ENCODE measurements at places on chromosomes 16 and 17. TPM values are rescaled to one million over a fixed set of nuclear protein-coding genes. Genes with fewer than 3 reads are reported as not detected.

- no peak for DNase-seq
Measured at GRCh38 chr17:58626905-58627304, 64.9 kb downstream of the TEX14 start.

DNA sequence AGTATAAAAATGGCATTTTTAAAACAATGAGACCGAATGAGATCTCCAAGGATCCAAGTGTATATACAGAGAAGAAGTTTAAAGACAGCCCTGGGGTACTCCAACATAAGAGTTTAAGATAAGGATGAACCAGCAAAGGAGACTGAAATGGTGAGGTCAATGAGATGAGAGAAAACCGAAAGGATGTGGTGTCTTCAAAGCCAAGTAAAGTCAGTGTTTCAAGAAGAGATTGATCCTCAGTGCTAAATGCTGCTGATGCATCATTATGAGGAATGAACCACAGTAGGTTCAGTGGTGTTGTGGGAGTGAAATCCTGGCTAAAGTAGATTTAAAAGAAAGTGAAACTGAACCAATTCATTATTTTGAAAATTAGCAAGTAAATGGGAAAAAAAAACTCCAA, 38.1 kb upstream of the NLK start:
- DNase-seq: no peak

DNA sequence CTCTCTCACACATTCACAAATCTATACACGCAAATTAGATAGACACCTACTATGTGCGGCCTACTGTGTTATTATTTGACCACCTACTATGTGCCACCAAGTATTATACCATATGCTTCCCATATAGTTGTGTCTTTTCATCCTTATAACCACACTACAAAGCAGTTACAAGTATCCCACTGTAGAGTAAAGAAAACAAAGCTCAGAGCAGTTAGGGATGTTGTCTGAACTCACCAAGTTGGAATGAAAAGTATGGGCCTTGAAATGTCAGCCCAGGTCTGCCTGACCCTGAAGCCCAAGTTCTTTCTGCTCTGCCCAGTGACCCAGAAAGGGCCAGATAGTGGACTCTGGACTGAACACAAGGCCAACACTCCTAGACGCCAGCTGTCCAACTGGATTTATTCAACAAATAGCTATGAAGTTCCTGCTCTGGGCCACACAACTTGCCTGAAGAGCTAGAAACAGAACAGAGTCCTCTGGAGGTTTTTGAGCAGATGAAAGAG, 8.5 kb downstream of the KRT37 start:
- no peak for DNase-seq

DNA sequence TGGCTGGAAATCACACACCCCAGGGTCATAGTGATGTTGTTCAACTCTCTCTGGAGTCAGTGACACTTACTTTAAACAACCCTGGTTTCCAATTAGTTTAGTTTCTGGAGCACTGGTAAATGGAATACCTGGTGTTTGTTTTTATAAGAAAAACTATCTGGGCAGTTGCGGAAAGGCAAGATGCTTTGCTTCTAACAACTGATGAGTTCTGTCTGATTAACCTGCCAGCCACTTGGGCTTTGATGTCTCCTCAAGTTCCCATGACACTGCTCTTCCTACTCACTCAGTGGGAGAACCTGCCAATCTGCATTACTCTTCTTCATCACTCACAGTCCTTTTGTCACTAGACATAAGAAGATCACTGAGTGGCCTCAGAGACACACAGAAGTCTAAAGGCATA, 78.7 kb upstream of the MTMR4 start:
- DNase-seq: peak; percentile 51

DNA sequence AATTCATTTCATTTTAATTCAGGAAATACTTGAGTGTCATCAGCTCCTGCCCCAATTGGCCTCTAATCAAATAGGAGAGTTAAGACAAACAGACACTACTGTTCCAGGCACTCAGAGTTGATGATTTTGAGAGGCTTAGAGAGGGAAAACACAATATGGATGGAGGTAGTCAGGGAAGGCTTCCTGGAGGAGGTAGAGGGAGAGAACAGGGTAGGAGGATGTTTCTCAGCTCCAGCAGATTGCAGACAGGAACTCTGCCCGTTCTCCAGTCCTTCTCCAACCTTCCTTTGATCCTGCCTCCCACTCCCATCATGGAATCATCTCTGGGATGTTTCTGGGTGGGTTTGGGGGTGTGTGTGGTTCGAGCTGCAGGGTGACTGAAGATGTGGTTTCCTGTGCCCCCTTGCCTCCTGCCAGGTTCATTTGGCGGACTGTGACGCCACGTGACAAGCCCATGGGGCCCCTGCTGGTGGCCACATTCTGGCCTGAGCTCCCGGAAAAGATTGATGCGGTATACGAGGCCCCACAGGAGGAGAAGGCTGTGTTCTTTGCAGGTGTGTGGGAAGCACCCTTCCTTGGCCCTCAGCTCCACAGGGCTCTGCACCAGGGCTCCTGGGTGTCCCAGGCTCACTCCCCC, 12.2 kb upstream of the LPCAT2 start:
- DNase-seq: no peak

DNA sequence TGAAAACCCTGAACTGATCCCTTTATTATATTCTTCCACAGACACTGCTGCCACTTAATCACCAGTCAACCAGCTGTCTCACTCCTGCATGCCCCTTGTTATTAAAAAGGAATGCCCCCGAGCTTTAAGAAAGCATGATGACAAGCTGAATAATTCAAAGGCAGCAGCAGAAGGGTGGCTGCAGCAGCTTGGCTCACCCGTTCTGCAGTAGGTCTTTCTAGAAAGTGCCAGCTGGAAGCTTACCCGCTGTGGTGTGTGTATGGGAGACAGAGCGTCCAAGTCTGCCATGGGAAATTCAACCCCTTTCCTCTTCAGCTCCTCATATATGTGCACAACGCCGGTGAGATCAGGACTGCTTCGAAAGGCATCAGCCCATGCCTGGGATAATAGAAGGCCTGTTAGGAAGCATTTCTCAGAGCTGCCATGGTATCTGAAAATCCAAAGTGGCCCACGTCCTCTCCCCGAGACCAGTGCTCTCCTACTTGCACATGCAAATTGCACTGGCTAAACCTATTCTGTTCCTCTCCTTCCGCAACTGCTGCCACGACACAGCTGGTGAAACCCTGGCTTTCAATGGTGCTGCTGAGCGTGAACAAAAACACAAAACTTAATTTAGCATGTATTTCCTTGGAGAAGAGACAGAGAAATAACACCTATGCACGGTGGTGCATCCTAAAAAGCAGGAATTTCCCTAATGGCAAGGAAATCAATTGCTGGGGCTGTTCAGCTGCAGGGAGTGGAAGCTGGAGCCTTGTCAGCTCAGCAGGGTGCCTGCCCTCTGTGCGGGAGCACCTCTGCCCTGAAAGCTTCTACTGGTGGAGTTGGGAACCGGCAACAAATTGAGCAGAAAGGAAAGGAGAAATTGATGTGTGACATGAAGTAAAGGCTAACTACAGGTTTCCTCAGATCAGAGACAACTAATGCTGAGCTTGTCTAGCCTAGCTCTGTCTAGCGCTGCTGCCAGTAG, 47.9 kb upstream of the SREBF1 start:
- no peak for DNase-seq

DNA sequence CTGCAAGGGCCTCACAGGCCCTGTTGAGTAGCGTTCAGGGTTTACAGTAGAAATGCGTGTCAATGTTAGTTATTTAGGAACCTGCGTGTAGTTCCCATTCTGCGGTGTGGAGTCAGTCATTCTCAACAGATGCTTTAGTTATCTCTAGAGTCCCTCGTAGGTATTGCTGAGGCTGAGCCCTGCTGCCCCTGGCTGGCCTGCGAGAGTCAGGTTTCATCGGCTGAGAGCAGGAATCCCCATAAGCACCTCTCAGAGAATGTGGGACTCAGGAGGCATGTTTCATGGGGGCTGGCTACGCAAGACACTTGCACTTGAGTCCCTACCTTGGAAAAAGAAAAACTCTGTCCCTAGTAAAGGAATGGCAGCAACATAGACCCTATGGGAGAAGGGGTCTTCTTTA, 347.5 kb upstream of the ASIC2 start:
- no peak for DNase-seq

DNA sequence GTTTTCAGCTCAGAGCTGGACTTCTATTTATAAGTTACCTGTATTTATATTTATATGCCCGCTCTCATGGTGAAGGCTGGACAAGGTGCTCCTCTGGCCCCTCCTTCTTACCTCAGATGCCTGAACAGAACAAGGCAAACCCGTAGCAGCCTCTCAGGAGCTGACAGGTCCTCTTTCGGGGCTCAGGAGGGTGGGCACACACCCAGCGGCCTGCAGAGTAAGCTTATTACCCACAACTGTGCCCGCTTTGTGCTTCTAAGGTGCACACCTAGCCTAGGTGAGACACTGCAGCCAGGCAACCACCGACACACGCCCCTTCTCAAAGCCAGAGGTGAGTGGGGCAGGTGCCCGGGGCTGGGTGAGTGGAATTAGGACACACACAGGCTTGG, 5.3 kb downstream of the NKIRAS2 start:
- no peak for DNase-seq

- no peak for DNase-seq
Measured at GRCh38 chr17:50347894-50348291, 2.0 kb downstream of the XYLT2 start.

- DNase-seq: no peak
Measured at GRCh38 chr17:71184716-71185115, 936.1 kb upstream of the SOX9 start.

- no peak for DNase-seq
Measured at GRCh38 chr16:9378876-9379275, 287.4 kb downstream of the HAPSTR1 start.

GRCh38 chr16:56848955-56849689, 15.9 kb upstream of the SLC12A3 start:
- DNase-seq: peak; percentile 40

DNA sequence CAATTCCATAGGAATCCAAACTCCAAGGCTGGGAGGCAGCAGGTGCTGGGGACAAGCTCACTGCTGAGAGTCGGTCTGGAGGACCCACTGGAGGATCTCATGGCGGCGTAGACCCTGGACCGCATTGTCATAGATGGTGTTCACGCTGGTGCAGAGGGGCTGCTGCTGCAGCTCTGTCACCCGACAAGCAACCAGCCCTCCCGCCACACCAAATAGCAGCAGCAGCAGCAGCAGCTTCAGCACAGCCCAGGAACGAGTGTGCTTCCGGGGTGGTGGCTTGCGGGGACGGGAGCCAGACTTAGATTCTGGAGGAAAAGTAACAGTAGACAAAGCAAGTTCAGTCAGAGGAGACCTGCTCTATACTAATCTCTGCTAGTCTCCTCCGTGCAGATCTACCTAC, 9.9 kb downstream of the EME1 start:
- DNase-seq: no peak

DNA sequence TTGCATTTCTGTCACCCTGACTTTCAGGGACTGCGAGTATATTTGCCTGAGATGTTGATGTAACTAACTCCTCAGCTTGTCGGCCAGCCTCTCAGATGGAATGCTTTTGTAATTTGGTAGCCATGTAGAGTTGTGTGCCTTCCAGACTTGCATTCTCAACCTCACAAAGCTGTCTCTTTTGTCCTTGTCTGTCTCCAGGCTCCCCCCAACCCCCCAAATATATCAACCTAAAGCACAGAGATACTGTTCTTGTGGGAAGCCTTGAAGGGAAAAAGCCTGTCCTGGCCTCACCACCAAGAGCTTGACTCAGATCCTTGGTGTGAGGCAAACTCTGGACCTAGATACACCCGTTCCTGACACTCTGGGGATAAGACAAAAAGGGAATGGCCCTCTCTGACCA, 18.4 kb downstream of the SAP30BP start:
- no peak for DNase-seq

KRT40 gene
- not detected for polyA plus RNA-seq

GRCh38 chr16:23290189-23291062, 11.7 kb upstream of the SCNN1B start:
- no peak for DNase-seq

ABCA3 gene
- 5.5 TPM for polyA plus RNA-seq

GRCh38 chr17:28997806-28998205, 8.0 kb downstream of the SEZ6 start:
- DNase-seq: no peak

DNA sequence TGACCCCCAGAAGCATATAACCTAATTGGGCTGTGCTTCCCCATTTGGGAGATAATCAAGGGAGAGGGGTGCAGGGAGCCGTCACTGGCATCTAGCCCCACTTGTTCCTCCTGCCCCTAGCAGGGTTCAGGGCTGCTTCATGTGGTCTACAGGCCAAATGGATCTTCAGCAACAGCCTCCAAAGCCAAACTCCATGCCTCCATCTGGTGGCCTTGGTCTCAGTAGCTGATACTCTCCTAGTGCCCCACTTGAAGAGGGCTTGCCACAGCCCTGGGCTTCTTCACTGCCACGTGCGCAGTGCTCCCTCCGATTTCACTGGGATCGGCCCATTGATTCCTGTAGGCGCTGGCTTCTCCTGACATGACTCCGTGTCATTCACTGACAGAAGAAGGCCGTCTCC, 24.6 kb downstream of the LYRM9 start:
- DNase-seq: no peak

SDK2 gene
- 0.37 TPM for polyA plus RNA-seq

MAP2K6 gene
- polyA plus RNA-seq: 10.2 TPM

DNA sequence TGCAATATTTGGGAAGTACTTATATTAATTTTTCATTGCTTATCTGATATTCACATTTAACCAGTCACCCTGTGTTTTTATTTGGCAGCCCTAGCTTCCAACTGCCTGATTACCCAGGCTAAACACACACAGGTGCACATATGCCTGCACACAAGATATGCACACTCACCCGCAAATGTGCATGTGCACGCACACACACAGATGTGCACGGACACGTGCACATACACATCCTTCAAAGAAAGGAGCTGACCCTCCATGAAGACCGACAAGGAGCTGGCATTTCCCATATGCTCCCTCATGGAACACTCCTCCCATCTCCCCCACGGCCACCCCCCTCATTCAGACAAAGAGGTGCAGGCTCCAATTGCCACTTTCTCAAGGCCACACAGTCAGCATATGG, 242.2 kb downstream of the ENGASE start:
- DNase-seq: no peak

WNT9B gene
- 1.9 TPM for polyA plus RNA-seq

IGFALS gene
- polyA plus RNA-seq: 2.9 TPM

DNA sequence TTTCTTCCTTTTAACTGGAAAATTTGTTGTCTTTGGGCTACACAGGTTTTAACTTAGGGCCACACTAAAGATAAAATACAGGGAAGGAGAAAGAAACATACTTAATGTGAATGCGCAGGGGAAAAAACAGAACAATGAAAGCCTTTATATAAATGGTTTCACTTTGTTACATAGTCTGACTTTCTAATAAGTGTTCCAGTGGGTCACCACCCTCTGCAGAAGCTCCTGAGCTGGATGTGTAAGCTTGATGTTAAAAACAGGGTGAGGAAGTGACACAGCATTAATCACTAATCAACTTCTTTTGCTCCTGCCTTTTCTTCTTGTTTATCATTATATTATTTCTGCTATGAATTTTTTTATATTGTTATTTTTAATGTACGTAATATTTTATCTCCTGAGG, 445.6 kb upstream of the CA10 start:
- DNase-seq: no peak

DNA sequence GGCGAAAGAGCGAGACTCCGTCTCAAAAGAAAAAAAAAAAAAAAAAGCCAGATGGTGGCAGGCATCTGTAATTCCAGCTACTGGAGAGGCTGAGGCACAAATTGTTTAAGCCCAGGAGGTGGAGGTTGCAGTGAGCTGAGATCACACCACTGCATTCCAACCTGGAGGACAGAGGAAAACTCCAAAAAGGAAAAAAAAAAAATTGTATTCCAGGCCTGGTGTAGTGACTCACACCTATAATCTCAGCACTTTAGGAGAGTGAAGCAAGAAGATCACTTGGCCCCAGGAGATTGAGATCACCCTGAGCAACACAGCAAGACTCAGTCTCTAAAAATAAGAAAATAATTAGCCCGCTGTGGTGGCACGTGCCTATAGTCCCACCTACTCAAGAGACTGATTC, 20.1 kb downstream of the HBQ1 start:
- DNase-seq: no peak

TMEM100 gene
- polyA plus RNA-seq: 0.67 TPM

GRCh38 chr16:733382-734207, 6.7 kb downstream of the HAGHL start:
- peak; percentile 42 for DNase-seq
